ENCODE measurements at places on chromosomes 11 and 22. TPM values are rescaled to one million over a fixed set of nuclear protein-coding genes. Genes with fewer than 3 reads are reported as not detected.

- no peak for DNase-seq
Measured at GRCh38 chr11:88553204-88553603, 215.7 kb upstream of the CTSC start.

DNA sequence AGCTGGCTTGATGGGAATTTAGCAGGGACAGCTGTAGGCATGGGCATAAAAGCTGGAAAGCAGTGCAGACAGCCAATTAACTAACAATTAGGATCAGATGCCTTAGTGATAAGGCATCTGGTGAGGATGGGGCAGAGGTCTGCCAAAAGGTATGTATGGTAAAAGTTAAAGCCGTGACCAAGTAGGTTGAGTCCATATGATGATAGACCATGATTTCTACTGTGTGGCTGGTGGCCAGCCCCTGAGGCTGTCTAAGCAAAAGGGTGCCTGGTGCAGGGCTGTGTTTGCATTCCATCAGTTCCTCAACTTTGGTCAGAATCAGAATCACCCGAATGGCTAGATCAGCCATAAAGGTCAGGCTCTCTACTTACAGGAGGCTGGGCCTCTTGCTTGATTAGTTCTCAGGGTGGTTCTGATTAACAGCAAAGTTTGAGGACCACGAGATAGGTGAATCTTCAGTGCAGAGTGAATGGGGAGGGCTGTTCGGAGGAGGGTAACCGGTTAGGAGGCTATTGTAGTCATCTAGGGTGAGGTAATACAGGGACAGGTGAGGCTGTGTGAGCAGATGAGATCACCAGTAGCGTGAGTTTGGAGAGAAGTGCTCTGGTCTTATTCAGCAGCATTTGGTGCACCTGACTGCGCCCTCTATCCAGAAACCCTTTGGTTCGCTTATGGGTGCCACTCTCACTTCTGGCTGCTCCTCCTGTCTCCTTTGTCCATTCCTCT lies 27.2 kb downstream of the PPFIBP2 start:
- no peak for DNase-seq

- DNase-seq: no peak
Measured at GRCh38 chr11:86202013-86202336, 42.6 kb upstream of the EED start.

MRGPRE gene
- total RNA-seq: 0.62 TPM

DDX25 gene
- total RNA-seq: not detected

OR51E1 gene
- 0.67 TPM for total RNA-seq
